Activated T-cell treated with anti-CD3 and anti-CD28 coated beads, Interleukin-2, amount 50 U/mL, for 24 hours (primary cell): ENCODE measurements at places on chromosomes 2 and 18.

GRCh38 chr2:133266041-133266925 is 302.0 kb downstream of the NCKAP5 start:
- DNase-seq: peak; percentile 20

- DNase-seq: no peak
These were observed 71.0 kb downstream of the HS1BP3 start for GRCh38 chr2:20579866-20580265.

GRCh38 chr2:150859877-150860276 is 372.4 kb upstream of the RND3 start:
- DNase-seq: no peak

GRCh38 chr2:109517118-109517889 is 96.5 kb downstream of the SEPTIN10 start:
- DNase-seq: no peak

- DNase-seq: no peak
These were observed 38.6 kb downstream of the SS18 start for GRCh38 chr18:26051843-26052242.

- DNase-seq: no peak
These were observed 7.8 kb upstream of the GAL3ST2 start for GRCh38 chr2:241768850-241769249.

- no peak for DNase-seq
These were observed 110.9 kb upstream of the CTDP1 start for GRCh38 chr18:79568543-79569205.

DNA sequence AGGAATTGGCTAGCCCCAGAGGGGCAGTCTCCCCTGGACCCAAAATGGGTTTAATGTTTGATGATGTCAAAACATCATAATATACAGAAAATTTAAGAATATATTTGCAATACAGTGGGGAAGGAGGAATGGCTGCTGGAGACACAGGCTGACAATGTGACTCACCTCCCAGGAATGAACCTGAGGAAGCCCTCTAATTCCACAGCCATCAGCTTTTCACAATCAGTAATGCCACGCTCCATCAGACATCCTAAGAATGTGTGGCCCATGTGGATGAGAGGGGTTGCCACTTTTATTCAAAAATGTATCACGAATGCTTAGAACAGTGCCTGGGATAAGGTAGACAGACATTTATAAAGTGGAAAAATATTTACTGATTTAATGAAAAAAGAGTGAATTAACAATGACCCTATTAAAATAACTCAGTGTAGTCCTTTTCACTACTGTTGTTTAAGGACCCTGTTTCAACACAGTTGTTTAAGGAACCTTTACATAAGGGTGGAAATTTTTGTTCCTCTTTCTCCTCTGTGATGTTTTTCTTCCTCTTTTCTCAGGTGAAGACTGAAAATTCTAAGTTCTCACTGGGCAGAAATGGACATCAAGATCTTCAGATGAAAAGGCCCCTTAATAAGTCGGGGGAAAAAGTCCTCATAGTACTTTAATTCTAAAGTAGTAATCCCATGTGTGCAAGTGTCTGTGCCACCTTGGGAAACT is 17.5 kb upstream of the TMEM163 start:
- no peak for DNase-seq

GRCh38 chr18:57839942-57840381 is 36.8 kb upstream of the ATP8B1 start:
- no peak for DNase-seq

- DNase-seq: no peak
These were observed 80.6 kb downstream of the CLIP4 start for GRCh38 chr2:29195796-29196195.

- no peak for DNase-seq
These were observed 45.3 kb downstream of the ZC3H15 start for GRCh38 chr2:186531257-186531775.

DNA sequence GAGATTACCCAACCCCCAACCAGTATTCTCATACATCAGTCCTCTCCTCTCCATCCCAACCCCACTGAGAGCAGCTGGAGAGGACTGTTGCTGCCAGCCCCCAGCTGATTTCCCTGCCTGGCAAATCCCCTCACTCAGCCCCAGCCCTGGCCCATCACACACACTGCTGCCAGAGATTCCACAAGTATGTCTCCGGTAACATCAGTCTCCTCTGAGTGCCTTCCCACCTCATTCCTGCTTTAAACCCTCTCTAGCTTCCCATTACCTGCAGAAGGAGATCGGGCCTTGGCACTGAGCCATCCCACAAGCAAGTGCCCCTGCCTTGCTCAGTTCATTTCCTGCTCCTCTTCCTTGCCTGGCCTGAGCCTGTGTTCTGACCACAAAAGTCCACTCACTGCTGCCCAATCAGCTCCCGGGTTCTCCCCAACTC is 50.6 kb upstream of the ZFP36L2 start:
- no peak for DNase-seq

- DNase-seq: no peak
These were observed 20.5 kb downstream of the USP40 start for GRCh38 chr2:233546101-233546500.

GRCh38 chr2:163407296-163407695 is 328.5 kb downstream of the FIGN start:
- no peak for DNase-seq

- DNase-seq: no peak
These were observed 78.5 kb downstream of the MDH1 start for GRCh38 chr2:63667132-63667700.

DNA sequence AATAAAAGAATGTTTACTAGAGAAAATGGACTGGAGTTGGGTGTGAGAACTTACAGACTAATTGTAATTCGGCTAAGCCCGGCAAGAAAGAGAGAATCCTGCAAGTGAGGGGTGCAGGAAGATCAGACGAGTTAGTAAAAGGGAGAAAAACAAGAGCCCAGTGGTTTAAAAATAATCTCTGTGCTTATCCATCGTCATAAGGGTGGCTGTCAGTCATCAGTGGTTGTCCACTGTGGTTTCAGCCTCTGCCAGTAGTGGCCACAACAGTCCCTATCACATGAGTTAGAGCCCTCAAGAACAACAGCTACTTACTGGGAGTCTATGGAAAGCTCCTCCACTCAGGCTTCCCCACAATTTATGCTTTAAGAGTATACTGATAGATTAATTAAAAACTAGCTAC is 239.8 kb downstream of the SETBP1 start:
- no peak for DNase-seq

DNA sequence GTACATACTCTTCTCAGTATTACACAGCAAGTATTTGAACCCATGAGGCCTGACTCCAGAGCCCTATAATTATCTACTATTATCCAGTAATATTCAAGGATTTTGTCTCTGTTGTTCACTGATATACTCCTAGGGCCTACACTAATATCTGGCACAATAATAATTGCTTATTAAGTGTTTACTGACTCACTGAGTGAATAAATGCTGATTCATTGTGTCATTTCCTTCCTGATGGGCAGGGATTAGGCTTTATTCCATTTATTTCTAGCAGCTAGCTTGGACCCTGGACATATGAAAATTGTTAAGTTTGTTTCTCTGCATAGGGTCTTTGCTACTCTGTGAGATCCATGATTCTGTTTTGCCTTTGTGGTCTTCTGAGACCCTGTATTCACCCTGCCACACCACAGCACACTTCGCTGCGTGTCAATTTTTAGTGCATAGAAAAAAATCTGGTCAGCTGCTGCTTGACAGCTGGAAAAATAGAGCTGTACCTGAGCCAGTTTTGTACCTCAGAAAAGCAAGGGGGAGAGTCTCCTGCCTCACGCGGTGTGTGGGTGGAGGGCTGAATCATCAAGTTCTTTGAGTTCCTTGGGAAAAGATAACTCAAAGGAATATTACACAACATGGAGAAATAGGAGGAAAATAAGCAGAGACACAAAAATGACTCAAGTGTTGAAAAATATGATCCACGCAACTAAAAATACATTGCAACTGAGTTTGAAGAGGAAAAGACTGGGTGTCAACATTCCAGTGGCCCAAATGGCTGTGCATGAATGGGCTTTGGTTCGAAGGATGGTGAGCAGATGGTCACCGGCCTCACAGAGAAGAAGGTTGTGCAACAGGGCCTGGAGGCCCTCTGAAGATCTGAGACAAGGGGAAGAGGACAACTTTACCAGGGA is 18.9 kb upstream of the DPP4 start:
- DNase-seq: no peak
